ENCODE measurements at places on chromosomes 6 and 20.

DNA sequence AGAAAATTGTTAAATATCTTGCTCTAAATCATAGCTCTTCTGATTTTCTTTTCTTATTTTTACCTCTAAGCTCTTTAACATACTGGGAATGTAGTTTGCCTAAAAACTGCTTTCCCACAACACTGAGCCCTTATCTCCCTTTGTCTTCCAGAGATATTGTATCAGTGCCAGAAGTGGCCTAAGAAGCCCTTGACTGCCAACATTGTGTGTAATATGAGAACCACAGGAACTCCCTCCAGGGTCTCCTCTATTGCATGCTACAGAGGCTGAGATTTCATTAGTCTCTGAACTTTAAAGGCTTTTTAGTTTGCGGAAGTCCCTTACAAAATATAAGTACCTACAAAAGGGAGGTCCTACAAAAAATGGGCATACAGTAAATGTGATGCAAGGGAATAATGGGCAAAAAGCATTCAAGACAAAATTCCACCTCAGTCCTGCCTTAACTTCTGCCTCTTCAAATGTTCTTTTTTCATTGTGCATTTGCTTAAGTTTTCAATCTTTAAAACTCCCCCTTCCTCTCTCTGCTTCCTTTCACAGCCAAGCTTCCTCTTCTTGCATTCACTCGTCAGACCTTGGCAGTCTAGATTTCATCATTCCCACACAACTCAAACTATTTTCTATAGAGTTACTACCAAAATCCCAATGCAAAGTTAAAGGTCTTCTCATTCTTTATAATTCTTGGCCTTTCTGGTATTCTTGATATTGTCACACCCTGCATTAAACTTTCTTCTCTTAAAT is 76.5 kb downstream of the ADGRG6 start:
- DNase-seq = no peak

GRCh38 chr20:40743141-40743775 is 54.2 kb upstream of the MAFB start:
- no peak for DNase-seq

DNA sequence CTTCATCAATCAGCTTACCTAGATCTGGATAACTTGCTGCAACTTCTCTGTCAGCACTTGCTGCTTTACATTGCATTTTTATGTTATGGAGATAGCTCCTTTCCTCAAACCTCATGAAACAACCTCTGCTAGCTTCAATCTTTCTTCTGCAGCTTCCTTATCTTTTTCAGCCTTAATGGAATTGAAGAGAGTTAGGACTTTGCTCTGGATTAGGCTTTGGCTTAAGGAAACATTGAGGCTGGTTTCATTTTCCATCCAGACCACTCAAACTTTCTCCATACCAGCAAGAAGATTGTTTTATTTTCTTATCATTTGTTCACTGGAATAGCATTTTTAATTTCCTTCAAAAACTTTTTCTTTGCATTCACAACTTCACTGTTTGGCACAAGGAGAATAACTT is 48.8 kb upstream of the PAK5 start:
- DNase-seq = no peak

- no peak for DNase-seq
Measured at GRCh38 chr6:47187893-47188587, 121.7 kb downstream of the TNFRSF21 start.

- no peak for DNase-seq
Measured at GRCh38 chr6:111753573-111753972, 119.7 kb downstream of the FYN start.
